ENCODE measurements at places on chromosomes 1 and 21.
A peak's percentile ranks its signal among the peaks of the same experiment; 100 is the strongest.

DNA sequence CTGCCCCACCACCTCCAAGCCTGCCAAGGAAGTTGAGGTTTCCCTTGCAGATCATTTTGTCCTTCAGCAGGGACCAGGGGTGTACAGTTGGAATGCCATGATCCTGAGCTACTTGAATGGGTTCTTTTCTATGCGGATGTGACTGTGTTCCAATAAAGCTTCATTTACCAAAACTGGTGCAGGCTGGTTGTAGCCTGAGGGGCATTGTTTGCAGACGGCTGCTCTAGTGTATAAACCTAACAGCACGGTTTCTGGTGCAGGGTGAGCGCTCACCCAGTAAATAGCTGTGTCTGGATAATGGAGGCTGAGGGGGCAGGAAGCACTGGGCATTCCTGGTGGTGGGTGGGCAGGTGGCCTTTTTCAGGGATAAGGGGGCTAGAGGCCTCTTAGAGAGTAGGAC is 72.7 kb upstream of the ACTL8 start:
- DNase-seq = no peak

- no peak for DNase-seq
Observed at GRCh38 chr1:234398849-234399381, 25.7 kb downstream of the COA6 start.

DNA sequence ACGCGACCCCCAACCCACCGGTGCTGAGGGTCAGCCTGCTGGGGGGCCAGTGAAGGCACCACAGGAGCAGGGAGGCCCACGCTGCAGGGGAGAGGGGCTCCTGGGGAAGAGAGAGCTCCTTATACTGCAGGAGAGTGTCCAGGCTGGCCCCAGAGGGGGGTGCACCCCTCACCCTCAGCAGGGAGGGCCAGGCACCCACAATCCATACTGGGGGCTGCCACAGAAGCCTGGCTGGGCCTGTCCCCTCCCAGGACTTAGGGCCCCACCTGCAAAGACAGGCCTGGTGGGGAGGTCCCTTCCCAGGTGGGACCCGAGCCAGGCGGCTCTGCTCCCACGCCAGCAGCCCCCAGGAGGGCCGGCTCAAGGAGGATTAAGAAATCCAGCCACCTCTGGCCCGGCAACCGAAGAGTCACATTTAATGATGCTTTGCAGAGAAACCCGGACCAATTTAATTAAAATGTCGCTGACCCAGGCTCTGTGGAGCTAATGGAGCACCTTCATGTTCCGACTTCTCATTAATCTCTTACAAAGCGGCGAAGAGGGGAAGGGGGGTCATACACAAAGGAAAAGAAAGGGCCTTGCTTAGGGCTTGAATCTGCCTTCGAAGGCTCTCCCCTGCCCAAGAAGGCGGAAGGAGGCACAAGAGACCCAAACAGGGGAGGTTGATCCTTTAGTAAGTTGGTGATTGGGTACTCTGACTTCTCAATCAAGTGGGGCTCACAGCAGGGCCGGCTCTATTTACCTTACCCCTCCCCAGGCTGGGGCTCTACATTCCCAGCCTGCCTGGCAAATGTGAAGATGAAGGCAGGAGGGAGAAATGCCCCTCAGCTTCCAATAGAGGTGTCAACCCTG is 25.0 kb downstream of the WNT9A start:
- DNase-seq = no peak

GRCh38 chr1:93904228-93904627 is 5.0 kb downstream of the GCLM start:
- no peak for DNase-seq

DNA sequence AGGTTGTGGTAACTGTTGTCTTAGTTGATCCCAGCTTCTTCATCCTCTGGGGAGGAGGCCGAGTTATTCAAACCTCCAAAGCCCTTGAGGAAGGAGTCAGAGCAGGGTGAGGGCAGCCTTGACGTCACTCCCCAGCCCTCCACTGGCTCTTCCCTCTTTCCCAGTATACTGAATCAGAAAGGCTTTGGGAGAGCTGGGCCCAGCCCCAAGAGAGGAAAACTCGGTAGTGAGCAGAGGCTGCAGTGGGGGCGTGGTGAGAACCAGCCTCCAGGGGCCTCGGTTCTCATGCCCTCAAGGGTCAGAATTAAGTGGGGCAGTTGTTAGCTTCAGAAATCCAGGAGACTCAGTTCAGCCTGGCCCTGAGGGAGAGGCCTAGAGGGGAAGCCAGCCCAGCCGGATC is 1.8 kb upstream of the GJA4 start:
- DNase-seq = no peak

DNA sequence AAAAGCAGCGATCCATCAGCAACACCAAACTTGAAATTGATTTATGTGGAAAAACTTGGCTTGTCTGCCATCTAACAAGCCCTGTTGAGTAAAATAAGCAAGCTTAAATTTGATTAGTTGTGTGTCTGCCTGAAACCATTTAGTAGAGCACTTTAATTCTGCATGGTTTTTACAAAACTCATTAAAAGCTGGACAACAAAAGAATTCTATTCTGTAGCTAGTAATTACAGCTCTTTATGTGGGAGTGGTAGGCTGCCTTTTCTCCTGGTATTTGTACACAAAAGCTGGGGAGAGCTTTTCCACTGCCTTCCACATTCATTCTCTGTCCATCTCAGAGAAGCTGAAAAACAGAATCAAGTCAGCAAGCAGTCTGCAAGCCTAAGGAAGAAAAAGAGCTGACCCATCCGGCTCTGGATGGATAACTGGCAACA is 1.7 kb downstream of the ETS2 start:
- DNase-seq = no peak

- no peak for DNase-seq
Observed at GRCh38 chr1:89672489-89673183, 39.7 kb downstream of the LRRC8C start.

DNA sequence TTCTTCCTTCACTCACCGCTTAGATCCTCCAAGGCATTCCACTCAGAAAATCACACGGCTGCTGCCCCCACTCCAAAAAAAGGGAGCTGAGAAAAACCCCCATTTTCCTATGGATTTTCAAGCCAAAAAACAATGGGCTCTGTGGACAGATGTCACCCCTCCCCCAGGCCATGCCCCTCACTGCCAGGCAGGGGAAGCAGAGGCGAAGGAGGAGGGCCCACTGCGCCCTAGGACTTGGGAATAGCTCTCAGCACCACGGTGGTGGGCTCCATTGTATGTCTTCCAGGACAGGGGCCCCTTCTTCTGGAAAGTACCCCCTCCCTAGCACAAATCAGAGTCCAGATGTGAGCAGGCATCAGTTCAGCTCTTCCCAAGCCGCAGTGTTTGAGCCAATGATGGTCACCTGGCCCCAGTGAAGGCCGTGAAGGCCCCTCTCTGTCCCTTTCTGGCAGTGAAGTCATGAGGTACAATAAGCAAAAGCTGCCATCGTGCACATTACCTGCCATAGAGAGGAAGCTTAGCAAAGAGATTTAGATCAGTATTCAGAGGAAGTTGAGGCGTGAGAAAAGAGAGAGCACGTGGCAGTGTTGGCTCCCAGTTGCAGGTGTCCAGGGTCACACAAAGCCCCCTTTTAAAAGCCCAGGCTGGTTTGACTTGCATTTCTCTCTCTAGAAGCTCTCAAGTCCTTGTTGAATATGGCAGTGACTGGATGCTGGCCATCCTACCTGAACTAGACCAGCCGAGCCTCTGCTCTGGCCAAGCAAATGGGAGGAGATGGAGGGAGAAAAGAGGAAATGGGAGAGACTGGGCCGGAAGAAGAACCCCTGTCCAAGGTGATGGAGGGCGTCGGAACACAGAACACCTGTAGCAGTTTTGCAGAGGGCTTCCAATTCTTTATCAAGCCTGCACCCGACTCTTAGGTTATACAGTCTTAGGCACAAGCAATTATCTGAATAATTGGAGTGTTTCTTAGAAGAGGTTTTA is 149.0 kb downstream of the TOMM20 start:
- DNase-seq = peak; percentile 63

GRCh38 chr1:203117611-203118575 is 9.6 kb upstream of the ADORA1 start:
- DNase-seq = peak; percentile 88

DNA sequence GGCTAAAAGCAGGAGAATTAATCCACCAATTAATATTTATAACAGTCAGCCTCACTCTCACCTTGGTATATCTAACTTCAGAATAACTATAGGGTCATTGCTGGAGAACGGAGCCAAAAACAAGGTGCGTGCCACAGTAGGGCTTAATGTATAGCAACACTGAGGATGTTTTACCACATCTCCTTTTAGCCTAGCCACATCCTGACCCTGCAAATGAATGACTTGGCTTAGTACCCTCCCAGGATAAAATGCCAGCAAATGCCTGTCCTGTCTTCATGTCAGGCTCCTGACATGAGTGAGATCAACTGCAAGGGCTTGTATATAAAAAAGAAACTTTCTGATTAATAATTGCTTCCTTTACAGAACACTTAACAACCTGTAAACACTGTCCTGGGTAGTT is 2.7 kb upstream of the CDC42BPA start:
- DNase-seq = no peak

- DNase-seq = peak; percentile 87
Observed at GRCh38 chr1:10494754-10495474, 20.2 kb downstream of the PEX14 start.

- no peak for DNase-seq
Observed at GRCh38 chr1:116152950-116153691, 41.9 kb downstream of the MAB21L3 start.

DNA sequence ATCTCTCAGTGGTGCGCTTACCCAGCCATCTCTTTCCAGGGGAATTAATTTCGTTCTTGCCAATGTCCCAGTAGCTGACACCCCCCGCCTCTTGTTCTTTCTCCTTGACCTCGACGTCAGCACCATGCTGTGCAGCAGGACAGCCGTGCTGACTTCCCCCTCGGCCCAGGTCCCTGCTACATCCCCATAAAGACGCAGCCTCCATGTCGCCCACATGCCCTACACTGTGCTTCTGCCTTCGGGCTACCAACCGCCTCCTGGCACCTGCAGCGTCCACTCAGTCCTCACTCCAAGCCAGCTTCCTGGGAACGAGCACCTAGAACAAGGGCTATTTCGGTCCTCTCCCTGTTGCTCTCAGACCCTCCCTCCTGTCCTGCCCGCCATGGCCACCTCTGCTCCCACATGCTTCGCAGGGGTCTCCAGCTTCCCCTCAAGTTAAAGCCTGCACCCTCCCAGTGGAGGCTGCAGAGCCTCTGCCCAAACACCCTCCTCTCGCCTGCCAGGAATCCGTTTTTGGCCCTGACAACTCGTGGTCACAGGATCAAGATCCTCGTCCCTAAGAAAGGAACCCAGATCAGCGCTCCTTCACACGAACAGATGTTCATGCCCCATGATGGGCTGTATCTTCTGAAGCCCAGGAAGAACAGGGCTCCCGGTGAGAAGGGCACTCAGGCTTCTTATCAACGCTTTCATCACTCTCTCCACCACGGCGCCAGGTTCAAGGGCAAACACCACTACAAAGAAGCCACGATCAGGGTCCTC is 109.7 kb downstream of the NPHP4 start:
- DNase-seq = no peak

DNA sequence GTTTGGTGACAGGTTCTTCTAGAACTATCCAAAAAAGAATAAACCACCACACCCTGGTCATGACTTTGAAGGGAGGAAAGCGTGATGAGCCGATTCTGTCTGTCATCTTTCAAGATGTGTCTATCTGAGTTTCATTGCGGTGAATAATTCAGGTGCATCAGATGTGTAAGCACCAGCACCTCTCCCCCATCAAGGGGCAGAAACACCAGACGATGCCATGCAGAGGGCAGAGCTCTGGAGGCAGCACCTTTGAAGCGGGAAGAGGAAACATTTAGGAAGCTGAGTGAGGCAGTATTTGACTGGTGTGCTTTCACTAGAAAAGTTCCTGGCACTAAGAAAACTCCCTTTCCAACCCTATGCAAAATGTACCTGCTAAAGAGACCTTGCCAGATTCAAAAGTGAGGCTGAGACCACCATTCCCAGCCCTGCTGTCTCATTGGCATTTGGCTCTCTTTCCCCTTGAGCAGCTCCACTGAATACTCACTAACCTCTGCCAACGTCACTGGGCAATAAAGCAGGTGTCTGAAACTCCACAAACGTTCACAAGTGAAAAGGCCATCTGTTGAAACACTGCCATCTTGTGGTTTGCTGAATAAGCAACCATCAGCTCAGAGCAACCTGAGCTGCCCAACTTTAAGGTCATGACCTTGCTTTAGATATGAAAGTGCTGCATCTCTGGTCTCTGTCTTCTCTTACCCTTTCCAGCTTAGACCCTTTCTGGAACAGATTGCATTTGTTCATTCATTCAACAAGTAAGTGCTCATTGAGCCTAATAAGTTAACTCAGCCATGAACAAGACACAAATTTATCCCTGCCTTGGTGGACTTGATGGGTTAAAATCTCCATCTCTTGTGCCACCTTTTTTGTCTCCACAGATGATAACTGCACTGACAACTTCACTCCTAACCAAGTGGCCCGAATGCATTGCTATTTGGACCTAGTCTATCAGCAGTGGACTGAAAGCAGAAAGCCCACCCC is 228.6 kb downstream of the PAPPA2 start:
- DNase-seq = no peak

Measured in sciatic nerve (tissue), 2 donors.